ENCODE measurements at places on chromosomes 4 and X.

- no peak for DNase-seq
These were observed 16.7 kb downstream of the OPHN1 start for GRCh38 chrX:68416592-68416991.

- no peak for DNase-seq
These were observed 25.3 kb upstream of the HERC6 start for GRCh38 chr4:88353324-88353723.

DNA sequence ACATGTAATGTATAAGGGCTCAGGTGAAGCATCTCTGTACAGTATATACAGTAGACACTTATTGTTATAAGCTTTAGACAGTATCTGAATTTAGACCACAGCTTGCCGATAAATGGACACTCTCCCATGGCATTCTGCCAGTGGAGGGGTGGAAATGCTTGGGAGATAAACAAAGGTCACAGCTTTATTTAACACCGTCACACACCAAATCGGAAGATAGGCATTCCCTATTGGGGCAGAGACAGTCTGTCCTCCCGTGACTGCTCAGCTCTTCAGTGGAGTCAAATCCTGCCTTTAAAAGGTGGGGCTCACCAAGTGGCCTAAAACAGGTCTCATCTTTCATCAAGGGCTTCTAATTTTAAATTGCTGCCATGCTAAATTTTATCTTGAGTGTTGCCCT is 178.8 kb downstream of the CAMK2D start:
- DNase-seq, result no peak

GRCh38 chr4:7074426-7074825 is 6.6 kb upstream of the GRPEL1 start:
- DNase-seq, result no peak

GRCh38 chr4:102218656-102219055 is 126.6 kb downstream of the SLC39A8 start:
- no peak for DNase-seq

- no peak for DNase-seq
These were observed 391.6 kb downstream of the ARHGAP24 start for GRCh38 chr4:85866508-85866907.

DNA sequence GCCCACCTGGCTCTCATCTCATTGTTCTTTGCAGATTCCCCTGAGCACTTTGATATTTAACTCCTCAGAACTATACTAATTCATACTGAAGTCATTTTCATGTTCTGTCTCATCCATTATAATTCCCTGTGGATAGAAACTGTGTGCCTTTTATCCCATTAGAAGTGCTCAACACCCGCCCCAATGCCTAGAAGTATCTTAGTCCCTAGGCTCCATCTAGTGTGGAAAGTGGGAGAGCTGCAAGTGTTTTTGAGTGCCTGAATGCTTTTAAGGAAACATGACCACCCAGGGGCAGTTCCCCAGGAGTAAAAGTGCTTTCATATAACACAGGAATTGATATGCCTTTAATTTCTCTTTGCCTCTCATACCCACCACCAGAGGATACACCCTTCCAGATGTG is 117.0 kb downstream of the CHRDL1 start:
- DNase-seq, result no peak

DNA sequence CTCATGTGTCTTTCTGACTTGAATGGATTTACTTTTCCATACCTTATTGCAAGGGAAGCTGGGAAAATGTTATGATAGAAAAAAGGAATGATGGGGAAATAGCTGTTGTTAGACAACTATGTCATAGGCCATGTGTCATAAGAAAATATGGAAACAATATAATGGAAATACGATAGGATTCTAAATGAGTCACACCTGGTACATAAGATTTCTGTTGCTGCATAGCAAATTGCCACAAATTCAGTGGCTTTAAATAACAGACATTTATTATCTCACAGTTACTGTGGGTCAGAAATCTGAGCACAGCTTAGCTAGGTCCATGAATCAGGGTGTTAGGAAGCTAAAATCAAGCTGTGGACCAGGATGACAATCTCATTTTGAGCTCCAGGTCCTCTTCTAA is 44.6 kb upstream of the ANKRD50 start:
- DNase-seq, result no peak

DNA sequence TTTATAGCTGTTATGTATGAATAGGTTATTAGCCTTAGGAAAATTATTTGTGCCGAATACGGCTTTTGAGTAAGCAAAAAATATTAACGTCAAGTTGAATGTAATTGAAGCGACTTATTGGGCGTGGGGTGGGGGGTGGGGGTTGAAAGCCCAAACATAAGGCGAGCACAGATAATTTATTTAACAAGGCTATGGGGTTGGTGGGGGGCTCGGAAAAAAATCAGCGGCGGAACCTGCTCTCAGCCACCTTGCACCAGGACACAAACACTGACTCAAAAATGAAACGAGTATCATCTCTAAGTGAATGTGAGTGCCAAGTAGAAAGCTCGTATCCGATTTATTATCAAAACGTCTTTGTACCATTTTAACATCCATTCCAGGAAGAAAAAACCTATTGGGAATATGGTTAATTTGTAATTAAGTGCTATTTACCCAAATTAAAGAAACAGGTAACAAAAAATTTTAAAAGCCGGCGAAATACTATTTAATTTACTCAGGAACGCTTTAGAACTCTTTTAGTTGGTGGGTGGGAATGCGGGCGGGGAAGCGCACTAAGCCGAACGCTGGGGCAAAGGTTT is 902 bp upstream of the LARP1B start:
- DNase-seq, result peak; percentile 22

DNA sequence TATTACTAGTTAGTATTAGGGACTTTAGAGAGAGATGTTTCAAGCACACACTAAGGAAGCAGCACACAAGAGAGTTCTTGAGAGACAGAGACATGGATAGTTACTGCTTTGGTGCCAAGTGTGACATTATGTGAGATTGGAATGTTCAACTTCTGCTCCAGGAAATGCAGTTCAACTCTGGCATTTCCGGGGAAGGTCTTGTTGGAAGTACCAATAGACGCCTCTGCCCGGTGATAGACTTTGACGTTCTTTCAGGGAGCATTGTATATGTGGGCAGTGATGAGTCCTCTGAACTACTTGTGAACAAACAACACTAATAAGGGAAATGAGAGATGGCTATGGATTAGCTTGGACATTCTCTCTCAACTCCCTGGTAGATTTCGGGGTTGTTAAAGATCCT is 638.1 kb upstream of the BOD1L1 start:
- no peak for DNase-seq

- no peak for DNase-seq
These were observed 39.9 kb downstream of the ATG4A start for GRCh38 chrX:108131471-108131870.

DNA sequence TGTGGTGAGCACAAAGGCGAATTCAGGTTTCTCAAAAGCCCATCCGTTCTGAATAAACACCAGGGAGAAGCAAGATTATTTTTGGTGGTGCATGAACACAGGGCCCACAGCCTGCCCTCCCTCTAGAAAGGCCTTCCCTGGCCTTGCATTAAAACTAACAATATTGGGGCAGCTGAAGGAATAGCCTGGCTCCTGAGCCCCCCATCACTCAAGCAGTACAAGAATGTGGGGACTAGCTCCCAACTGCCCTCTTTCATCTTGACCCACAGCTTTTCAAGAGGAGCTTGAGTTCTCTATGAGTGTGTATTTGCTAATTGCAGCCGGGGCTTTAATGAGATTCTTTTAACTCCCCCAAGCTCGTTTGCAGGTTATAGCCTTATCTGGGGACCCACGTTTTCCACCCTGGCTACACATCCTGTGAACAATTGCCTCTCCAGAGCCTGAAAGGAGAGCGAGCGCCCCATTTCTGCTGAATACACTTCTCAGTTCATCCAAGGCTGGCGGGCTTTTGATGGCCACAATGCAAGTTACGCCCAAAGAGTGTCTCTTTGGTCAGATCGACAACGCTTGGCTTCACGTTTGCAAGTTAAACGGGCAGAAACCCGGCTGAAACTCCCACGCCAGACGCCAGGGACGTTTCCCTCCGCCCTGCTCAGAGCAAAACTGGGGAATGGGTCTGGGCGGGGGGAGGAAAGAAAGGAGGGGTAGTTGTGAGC is 4.7 kb upstream of the GSX2 start:
- no peak for DNase-seq

GRCh38 chrX:73446831-73447230 is at the start of gene CDX4:
Gene CDX4, plus strand, starts transcription at chrX:73447053. Its CDS starts 201 bp downstream, at chrX:73447254.
- DNase-seq, result no peak

DNA sequence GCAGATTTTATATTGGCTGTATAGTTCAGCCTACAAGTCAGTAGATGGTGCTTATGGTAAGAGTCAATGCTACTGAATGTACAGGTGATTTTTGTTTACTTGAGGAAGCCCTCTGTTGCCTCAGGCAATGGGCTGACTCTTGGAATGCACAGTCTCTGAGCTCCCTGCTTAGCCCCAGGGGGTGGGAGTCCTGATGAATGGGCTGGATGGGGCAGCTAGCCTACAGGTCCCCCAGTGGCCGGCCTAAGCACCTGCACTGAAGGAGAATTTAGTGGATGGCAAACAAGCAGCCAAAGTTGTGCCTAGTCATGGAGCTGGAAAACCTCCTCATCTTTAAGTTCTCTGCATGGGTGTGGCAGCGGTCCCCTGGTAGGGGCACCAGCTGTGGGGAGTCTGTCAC is 101.8 kb upstream of the CXorf51B start:
- no peak for DNase-seq

DNA sequence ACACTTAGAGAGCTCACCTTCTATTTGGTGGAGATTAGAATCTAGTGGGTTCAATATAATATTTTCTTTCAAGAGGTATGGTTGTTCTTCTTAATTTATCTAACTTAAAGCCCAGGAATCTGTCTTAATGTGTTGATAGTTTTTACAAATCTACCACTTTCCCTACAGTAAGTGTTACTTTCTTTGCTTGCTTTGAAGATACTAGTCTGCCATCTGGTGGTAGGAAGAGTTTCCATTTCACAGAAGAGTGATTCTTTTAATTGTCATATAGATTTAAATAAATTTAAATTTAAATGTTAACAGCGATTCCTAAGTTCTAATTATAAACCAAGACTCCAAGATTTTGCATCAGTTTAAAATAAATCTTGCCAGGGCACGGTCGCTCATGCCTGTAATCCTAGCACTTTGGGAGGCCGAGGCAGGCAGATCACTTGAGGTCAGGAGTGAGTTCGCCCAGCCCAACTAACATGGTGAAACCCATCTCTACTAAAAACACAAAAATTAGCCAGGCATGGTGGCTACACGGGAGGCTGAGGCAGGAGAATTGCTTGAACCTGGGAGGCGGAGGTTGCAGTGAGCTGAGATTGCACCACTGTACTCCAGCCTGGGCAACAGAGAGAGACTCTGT is 43.5 kb downstream of the NUDT9 start:
- peak; percentile 29 for DNase-seq

- DNase-seq, result no peak
These were observed 26.9 kb downstream of the AFF1 start for GRCh38 chr4:86961605-86962295.

DNA sequence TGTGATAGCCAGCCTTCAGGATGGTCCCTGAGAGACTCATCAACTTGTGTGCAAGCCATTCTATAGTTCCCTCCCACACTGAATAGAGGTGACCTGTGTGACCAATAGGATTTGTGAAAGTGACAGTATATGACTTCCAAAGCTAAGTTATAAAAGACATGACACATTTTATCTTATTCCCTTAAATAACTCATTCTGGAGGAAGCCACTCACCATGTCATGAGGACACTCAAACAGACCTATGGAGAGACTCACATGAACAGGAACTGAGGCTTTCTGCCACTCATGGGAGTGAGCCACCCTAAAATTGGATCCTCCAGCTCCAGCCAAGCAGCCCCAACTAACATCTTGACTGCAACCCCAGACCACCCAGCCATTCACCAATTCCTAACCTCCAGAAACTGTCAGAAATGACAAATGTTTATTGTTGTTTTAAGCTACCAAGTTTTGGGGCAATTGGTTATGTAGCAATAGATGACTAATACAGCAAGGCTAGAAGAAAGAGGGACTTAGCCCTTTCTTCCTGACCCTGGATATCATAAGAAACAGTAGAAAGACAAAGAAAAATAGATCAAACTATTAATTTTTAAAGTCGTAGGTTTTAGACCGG is 9.0 kb upstream of the CHIC2 start:
- no peak for DNase-seq

DNA sequence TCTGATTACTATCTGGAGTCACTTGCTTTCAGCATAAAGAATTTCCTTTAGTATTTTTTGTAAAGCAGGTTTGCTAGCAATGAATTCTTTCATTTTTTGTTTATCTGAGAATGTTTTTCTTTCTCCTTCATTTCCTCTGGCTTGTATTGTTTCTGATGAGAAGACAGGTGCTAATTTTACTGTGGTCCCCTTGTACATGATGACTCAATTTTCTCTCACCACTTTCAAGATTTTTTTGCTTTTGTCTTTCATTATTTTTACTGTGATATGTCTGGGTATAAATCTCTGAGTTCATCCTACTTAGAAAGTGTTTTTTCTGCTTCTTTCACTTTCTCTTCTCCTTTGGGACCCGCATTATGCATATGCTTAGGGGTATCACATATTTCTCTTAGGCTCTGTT is 62.6 kb downstream of the PKD2 start:
- DNase-seq, result no peak

DNA sequence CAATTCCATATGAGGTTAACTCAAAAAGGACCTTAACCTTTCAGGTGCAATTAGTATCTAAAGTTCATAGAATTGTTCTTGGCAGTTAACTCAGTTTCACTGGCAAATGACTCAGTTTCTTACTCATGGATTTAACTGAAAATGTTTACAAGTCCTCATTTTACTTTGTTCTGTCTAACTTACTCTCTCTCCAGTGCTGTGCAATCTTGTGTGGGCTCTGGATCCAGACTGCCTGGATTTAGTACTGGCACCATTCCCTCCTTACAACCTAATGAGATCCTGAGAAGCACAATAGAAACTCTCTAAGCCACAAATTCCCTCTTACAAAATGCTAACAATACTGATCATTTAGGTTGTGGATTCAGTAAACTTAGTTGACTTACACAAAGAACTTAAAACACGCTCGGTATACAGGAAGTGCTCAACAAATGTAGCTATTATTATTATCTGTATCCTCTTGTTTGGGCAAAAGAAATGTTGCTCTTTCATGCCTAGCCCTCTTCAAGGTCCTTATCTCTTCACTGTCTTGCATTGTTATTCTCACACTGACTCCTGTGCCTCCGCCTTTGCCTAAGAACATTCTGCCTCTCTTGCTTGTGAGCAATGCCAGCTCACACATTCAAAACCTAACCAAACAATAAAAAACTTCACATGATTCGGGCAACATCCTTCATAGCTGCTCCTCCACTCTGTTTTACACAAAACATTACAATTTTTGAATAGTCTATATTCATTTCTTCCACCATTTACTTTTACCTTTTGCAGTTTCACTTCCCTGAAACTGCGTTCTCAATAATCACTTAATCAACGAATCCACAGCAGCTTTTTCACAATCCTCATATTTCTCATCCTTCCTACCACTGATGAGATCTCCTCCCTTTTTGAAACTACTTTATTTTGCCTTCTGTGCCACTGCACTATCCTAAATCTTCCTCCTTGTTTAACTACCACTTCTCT is 91.8 kb downstream of the PDE5A start:
- no peak for DNase-seq

DNA sequence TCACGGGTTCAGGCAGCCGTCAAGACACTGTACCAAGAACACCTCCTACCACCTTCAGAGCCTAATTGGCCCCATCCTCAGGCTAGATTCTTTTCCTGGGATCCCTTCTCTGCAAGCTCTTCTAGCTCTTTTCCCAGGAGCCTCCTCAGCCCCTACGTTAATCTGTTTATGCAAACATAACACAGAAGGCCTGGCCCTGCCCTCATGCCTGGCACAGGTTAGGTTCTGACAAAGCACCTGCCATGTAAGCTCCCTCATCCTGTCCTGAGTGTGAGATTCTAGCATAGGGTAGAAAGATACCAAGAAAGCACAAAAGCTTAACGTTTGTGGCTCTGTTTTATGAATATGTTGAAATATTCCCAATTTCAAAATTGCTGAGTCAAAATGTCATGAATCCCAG is 93.6 kb downstream of the IRF2 start:
- DNase-seq, result no peak

- DNase-seq, result peak; percentile 33
These were observed 4.3 kb downstream of the BLOC1S4 start for GRCh38 chr4:6720202-6720699.

Measured in NCI-H1105 treated with DMSO at 0.1 percent for 48 hours (cell line).